ENCODE measurements at places on chromosomes 11 and 22.

DNA sequence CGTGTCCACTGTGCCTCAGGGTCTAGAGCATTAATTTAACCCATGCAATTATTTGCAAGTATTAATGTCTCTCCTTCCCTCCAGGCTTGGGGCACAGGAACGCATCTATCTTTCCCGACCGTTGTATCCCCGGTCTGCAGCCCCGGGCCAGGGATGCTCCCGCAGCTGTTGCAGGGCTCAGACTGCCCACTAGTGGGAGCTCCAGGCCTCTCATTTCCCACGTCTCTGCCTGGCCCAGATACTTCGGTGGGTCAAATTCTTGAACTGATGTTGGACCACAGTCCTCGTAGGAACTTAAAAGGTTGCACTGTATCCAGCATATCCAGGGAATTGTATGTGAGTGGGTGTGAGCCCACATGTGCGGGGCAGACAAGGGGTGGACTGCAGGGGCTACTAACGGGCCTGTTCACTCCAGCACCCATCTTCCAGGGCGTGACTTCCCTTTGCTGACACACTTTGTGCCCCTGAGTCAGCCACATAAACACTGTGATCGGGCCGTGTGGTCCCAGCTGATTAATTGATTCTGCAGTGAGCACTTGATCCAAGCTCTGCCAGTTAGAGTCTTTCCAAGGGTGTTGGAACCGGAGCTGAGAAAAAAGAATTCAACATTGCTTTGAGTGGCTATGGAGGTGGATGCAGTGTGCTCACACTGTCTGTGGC, 451.3 kb downstream of the TBC1D22A start:
- DNase-seq = peak; percentile 23

DNA sequence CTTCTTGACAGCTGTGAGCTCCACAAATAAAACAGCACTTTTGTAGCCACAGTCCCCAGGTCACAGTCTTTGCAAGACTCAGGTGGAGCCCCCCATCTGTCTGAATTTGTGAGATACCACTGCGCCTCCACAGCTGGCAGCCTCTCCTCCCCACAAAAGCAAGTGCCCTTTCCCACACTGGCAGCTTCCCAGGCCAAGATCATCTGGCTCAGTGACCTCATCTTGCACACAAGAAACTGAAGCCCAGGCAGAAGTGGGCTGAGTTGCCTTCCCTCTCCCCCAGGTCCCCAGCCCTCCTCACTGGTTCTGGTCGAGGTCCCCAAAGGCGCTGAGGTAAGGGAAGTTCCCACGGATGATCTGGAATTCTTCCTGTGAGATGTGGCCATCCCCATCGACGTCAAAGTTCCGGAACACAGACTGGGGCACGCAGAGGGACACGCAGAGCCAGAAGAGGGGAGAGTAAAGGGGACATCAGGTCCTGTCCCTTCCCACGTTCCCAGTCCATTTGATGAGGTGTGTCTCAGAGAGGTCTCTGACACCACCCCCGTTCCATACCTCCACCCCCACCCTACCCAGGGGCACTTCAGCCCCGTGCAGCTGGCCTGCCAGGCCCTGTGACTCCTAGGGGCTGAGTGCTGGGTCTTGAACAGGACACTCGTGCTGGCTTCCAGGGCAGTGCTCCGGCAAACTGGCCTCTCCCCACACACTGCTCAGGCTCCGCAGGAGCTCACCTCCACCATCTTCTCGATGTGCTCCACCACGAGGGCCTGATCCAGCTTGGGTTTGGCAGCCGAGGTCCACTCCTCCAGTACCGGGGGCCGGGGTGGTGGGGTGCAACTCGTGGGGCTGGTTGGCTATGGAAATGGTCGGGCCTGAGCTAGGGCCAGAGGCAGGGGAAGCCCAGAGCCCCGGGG, 8.9 kb downstream of the RASGRP2 start:
- no peak for DNase-seq

DNA sequence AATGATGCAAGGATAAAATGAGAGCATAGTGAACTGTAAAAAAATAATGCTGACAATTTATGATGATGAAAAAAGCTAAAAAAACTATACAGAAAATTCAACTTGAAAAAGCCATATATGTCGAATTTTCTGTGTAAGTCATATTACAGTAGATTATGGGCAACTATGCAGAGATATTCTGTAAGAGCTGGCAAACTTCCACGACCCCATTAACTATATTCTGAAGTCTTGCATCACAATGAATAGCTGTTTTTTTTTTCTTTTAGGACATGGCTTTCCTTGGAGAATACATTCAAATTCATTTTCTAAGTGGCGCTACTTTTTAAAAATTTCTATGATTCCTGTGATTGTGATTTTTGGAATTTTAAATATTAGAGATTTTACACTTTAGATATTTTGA, 18.4 kb downstream of the PSMD13 start:
- DNase-seq = no peak

GRCh38 chr11:82858556-82859091, 41.6 kb downstream of the PRCP start:
- no peak for DNase-seq

DNA sequence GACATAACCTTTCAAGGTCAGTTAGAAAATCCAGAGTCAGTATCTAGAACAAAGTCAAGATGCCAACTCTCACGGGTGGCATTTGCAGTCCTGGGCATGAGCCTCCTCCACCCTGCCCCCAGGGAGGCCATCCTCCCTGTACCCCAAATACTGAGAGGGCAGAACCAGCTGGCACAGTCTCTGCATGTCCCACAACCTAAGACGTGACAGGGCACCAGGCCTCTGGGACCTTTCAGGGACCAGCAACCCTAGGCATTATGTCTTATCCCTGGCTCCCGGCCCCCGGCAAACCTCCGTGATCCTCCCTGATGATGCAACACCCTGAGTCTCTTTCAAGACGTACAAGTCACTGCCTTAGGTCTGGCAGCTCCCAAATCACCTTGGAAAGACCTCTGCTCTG, 2.0 kb downstream of the MB start:
- no peak for DNase-seq

- DNase-seq = no peak
Observed at GRCh38 chr11:58775066-58775708, 43.4 kb upstream of the GLYAT start.

DNA sequence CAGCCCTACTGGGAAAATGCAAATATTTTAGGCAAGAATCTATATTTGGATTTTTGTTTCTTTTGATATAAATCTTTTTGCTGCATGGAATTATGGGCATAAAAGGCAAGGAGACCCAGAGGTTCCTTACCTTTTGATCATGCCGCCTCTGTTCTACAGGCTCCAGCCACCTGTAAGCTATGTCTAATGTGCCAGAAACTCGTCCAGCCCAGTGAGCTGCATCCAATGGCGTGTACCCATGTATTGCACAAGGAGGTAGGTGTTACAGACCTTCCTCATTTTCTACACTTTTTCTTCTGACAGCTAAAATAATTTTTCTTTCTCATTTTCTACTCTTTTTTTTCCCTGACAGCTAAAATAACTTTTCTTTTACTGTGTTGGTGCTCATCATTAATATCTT, 8.2 kb upstream of the BACE1-AS start:
- DNase-seq = no peak

DNA sequence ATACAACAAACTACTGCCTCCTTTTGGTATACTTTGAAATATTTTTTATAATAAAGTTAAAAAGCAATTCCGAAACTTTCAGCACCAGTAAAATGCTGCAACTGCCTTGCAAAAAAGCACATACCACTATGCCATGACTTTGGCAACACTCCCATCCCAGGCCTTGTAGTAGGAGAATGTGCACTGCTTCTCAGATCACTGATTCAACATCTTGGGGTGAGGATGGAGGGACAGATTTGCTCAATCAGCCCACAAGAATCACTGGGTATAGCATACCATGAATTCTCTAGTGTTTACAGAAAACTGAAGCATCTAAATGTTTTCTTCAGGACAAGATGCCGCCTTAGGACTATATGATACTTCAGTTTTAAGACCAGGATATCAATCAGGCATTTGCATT, 14.9 kb downstream of the EIF4ENIF1 start:
- no peak for DNase-seq

GRCh38 chr11:33779849-33780528, 5.7 kb upstream of the FBXO3 start:
- DNase-seq = no peak

DNA sequence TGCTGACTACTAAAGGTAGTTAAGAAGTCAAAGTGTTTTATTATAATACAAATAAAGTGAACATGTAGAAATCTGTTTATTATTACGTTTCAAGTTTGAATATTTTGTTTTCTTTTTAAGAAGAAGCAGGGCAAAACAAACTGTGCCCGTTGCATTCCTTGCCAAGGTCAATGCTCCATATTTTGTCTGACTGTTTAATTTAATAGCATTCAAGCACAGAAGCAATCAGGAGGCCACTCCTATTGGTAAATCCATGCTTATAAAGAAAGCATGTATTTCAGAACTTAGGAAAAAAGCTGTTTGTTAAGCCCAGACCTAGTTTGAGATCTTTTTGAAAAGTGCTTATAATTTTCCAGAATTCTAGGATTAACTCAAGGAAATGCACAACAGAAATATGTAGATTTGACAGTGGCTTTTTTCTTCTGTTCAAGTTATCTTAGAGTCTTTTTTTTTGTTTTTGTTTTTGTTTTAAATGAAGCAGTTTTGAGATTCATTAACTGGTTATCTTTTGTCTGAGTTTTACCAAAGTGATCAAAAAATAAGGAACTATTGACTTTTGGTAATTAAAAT, 51.7 kb downstream of the ARHGAP42 start:
- no peak for DNase-seq

DNA sequence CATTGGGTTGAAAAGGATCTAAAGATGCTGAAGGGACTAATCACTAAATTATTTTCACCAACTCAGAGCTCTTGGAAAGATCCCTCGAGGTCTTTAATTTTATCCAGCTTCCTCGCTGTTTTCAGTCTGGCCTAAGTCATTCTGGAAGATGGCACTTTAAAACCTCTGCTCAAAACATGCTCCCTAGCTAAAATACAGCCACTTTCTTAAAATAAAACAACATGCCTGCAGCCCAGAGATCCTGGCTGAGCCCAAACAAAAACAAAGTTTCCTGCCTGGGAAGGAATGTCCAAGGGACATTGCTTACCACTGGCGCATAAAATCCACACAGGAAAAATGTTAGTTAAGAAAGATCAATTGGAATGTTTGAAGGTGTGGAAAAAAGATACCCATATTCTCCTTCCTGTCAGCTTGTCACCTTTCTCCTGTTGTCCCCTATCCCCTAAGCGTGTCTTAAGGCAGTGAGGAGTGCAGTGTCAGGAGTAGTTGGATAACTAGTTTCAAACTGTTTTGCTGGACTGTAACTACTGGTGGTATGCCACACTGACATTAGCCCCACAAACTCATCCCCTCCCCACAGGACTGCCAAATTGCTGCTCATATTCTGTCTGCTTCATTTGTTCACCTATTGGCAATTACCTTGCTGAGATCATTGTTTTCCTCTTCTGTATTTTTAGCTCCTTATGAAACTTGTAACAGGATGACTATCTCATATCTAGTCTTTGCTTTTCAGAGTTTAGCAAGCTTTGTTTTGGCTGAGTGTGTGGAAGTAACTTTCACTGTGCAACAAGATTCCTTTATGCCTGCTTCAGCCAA, 108.3 kb upstream of the SESN3 start:
- no peak for DNase-seq

DNA sequence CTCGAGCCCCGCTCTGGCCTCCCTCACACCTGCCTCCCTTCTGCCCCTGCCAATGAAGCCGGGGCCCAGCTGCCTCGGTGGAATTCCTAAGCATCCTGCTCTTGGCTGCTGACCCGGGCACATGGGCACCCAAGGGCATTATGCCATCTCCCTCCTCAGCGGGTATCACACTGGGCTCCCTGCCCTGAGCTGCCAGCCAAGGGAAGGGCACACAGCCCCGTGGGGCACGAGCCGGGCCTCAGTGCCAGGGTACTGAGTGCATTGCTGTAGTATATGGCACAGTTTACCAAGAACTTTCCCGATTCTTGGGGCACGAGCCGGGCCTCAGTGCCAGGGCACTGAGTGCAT, 43.8 kb upstream of the JAM3 start:
- no peak for DNase-seq

DNA sequence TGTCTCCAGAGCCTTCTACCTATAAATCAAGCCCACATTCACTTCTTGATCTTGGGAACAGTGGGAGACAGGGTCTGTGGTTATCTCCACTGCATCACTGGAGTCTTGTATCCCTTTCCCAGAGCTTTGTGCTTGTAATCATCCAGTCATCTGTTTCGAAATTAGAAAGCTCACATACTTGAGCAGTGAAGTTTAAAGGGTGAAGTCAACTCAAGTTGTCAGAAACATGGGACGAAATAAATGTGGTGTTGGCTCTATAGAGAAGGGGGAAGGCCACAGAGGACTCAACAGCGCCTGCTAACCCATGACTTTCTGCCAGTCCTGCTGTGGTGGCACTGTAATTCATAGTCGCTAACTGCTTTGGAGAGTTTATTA, 197.5 kb downstream of the DBX1 start:
- no peak for DNase-seq

- DNase-seq = no peak
Observed at GRCh38 chr11:133697603-133698180, 147.6 kb downstream of the SPATA19 start.

DNA sequence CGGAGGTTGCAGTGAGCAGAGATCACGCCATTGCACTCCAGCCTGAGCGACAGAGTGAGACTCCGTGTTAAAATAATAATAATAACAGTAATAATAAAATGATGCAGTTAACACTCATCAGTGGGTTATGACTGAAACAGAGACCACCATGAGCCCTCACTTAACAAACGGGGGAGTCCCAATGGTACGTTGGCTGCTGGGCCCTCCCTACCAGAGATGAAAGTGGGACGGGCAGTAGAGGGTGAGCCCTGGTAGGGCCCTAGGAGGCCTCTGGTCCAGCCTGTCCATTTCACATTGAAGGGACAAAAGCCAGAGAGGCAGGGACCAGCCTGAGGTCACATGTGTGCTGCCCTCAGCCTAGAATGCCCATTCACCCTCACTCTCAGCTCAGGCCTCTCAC, 13.7 kb upstream of the KIAA0930 start:
- DNase-seq = no peak

DNA sequence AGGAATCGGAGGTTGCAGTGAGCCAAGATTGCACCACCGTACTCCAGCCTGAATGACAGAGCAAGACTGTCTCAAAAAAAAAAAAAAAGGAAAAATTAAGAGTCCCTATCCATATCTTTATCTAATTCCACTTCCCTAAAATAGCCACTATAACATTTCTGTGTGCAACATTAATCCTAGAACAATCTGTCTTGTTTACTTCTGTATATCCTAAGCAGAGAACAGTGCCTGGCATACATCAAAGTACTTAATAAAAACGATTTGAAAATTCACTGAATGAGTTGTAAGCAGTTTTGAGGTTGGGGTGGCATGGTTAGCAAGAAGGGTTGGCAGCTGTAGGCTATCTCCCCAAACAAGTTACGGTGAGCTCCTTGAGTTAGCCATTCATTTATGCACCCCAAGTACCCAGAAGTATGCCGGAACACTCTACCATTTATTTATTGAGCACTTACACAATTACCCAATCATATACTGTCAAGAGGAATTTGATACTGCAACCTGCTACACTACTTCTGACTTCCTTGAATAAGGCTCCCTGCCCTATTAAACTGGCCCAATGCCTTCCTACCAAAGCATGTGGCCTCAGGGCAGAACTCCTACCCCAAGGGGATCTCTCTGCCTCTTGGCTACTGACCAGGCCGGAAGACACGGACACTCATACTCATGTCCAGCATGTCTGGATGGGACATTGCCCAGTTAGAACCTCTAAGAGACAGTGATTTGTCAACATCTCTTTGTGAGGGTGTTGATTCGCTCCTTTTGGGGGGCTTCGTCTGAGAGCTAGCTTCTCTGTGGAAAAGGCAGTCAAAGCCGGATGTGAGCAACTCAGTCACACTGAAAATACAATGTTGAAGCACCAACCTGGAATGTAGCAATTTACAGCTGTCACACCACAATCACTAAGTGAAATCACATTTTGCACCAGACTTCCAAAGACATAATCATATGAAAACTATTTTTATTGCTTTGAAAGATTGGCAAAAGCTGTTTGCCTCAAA, 16.3 kb upstream of the TMEM41B start:
- DNase-seq = no peak

Data from CD8-positive, alpha-beta memory T cell (primary cell).